ENCODE measurements at places on chromosomes 5 and 9.
A peak's percentile ranks its signal among the peaks of the same experiment; 100 is the strongest.

DNA sequence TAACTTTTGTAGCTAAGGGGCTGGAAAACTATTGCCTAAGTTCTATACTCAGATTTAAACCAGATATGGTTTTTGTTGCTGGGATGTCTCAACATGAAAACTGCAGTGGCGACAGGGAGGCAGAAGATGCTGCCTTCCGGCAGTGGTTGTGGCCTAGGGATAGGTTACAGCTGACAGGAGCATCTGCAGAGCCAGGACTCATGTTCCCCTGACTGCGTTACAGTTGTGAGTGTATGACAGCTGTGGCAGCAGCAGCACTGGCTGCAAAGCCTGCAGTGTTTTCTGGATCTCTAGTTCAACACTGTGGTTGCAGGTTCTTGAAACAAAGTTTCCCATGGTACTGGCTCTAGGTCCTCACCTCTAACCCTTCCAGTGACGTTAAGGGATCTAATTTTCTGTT lies 498.8 kb upstream of the CDH18 start:
- no peaks in the 10 kb centered on the region for H3K4me1 ChIP-seq
- H3K27me3 ChIP-seq = no peaks in the 10 kb centered on the region
- DNase-seq = no peak
- H3K4me3 ChIP-seq = no peak overlapping the region

DNA sequence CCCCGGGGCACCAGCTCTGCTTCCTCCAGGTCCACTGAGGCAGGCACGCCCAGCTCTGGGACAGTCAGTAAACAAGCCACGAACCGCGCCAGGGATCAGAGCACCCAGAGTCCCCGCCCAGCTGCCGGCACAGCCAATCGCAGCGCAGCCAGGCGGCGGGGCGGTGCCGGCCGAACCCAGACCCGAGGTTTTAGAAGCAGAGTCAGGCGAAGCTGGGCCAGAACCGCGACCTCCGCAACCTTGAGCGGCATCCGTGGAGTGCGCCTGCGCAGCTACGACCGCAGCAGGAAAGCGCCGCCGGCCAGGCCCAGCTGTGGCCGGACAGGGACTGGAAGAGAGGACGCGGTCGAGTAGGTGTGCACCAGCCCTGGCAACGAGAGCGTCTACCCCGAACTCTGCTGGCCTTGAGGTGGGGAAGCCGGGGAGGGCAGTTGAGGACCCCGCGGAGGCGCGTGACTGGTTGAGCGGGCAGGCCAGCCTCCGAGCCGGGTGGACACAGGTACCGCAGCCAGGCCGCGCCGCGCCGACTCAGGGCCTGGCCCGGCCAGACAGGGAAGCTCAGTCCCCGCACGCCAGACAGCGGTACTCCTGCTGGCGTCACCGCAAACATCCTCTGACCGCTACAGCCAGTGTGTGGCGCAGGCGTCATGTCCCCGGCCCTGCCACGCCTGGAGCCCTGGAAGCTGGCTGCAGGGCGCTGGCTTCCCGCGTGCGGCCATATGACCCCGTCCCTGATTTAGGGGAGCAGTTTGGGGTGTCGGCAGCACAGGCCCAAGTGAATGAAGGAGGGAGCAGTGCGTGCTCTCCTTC lies at the start of gene CTSL:
Gene CTSL (plus strand): TSS at position 220 of the 810 bp plus-strand sequence. CDS start 1,485 bp downstream, outside the sequence.
- H3K36me3 ChIP-seq = peaks cover 15% of the 10 kb centered on the region
- H3K4me1 ChIP-seq = no peaks in the 10 kb centered on the region
- no peaks in the 10 kb centered on the region for H3K27me3 ChIP-seq
- DNase-seq = peak; percentile 85

- DNase-seq = no peak
- H3K4me1 ChIP-seq = no peaks in the 10 kb centered on the region
- no peak overlapping the region for H3K27ac ChIP-seq
- H3K36me3 ChIP-seq = no peaks in the 10 kb centered on the region
- H3K27me3 ChIP-seq = no peaks in the 10 kb centered on the region
- H3K4me3 ChIP-seq = no peak overlapping the region
These were observed 293.0 kb downstream of the SEC61B start for GRCh38 chr9:99515093-99515492.

- no peaks in the 10 kb centered on the region for H3K36me3 ChIP-seq
- no peaks in the 10 kb centered on the region for H3K27me3 ChIP-seq
- H3K27ac ChIP-seq = no peak overlapping the region
These were observed 794.9 kb downstream of the TLE4 start for GRCh38 chr9:80366626-80367025.

DNA sequence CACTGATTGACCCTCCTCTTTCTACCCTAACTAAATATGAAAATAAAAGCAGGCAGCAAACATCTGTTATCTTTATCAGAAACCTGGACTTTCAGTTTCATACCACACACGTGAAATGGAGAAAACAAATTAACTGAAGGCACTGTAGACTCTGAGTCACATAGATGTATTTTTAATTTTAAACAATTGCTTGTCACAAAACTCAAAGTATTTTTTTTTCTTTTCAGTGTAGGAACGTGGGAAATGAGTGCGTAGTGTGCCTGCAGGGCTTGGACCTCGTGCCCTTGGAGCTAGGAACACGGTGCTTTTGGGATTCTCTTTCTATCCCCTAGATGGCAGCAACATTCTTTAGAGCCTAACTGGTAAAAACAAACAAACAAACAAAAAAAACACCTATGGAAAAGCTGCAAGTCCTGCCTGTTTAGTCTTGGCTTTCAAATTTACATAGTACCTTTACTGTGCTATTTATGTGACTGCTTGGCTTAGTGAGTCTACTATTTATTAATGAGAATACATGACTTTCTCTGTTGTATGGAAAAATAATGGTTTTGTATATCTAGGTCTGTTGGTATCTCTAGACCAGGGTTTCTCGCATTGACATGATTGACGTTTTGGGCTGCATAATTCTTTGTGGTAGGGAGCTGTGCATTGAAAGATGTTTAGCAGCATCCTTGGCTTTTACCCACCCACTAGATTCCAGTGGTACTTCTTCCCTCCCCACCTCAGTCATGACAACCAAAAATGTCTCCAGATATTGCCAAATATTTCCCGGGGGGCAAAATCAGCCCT lies 16.8 kb upstream of the ACTBL2 start:
- no peak overlapping the region for H3K27ac ChIP-seq
- peak; percentile 54 for DNase-seq
- no peaks in the 10 kb centered on the region for H3K36me3 ChIP-seq
- no peak overlapping the region for H3K4me3 ChIP-seq

- peak; percentile 4 for DNase-seq
- no peak overlapping the region for H3K27ac ChIP-seq
- no peak overlapping the region for H3K4me3 ChIP-seq
These were observed 993 bp downstream of the HCN1 start for GRCh38 chr5:45694971-45695803.

DNA sequence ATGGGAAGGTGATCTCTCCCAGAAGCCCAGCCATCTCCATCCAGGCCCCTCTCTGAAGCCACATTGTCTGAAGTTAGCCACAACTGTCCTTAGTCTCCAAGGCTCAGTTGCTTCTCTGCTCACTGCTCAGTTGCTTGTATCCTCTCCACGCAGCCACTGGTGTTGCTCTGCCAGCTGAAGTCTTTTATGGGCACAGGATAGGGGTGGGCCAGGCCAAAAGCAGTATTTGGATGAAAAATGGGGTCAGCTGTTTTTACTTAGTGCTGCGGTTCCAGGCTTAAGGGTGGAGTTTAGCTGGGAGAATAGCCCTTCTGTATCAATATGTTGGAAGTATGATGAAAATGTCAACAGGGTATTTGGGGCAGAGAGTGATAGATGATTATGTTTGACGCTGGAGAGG lies 168.8 kb upstream of the PPP1R2B start:
- H3K27ac ChIP-seq = no peak overlapping the region
- no peak for DNase-seq
- H3K27me3 ChIP-seq = no peaks in the 10 kb centered on the region
- no peak overlapping the region for H3K4me3 ChIP-seq
- no peaks in the 10 kb centered on the region for H3K4me1 ChIP-seq

All from large intestine (tissue), 12 donors.